ENCODE measurements at places on chromosomes 2 and 18.

DNA sequence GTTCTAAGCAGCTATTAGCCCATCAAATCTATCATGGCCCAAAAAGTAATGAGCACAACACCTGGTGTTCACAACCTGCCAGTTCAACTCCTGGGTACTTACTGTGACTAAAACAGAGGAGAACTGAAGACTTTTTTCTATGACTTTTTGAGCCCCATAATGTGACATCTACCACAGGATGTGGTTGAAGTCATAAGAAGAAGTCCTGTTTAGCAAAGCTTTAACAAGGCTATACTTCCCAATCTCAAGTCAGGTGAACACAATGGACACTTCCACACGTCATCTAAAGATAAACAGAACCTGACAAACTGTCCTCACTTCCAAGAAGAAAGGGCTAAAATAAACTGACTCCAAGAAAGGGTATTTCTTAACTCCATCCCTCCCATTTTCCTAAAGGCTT, 138.8 kb downstream of the ATAD2B start:
- no peak for DNase-seq

DNA sequence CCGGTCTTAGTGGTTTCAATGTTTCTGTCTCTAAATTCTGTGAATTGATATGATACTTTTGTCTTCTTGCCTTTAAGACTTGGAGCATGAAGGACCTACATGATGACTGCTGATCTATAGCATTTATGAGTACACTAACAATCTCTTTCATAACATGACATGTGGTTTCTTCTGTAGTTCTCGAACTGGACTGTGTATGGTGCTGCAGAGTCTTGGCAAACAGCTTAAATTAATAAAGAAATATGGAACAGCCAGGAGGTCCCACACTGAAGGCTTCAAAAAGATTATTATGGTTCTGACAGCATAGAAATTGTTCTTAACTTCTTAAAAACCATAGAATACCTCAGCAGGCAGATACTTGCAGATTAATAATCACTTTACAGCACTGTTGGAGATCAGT, 145.0 kb downstream of the DCC start:
- no peak for DNase-seq

DNA sequence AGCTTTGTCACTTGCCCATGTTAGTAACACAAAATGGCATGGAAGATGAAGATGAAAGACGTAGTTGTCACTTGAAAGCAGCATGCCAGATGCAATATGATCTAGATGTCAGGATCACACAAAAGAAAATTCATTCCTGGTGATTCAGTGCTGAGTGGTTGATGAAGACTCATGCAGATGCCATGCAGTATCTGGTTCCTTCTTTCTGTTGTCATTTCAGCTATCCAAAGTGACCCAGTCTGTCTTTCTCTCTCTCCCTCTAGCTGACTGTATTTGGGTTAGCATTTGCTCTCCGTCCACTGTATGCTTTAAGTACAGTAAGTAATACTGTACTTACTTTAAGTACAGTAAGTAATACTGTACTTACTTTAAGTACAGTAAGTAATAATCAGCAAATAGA, 50.4 kb downstream of the TTN start:
- DNase-seq, result no peak

- DNase-seq, result no peak
These were observed 568.1 kb upstream of the LINC00305 start for GRCh38 chr18:64717026-64717425.

GRCh38 chr2:19667085-19667484, 234.7 kb downstream of the TTC32 start:
- DNase-seq, result no peak

- no peak for DNase-seq
These were observed 557.9 kb downstream of the TNS1 start for GRCh38 chr2:217444932-217445331.
